Activated naive CD4-positive, alpha-beta T cell (primary cell): ENCODE measurements at places on chromosomes 5 and 9.

DNA sequence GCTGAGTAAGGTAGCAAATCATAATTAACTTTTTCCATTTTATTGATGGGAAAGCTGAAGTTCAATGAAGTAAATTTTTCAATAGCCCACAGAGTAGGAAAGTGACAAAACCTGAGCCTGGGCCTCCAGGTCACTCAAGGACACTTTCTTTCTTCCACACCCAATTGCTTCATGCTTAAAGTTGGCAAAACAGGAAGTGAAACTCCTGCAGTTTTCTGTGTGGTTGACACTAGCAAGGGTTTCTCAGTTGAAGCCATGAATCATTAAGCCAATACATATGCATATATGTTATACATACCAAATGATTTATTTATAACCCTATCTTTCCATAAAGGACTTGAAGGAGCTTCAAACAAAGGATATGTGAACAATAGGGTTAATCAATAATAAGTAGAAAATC is 13.9 kb downstream of the TLR4 start:
- no peak for DNase-seq

GRCh38 chr5:141669520-141669919 is 12.5 kb downstream of the ARAP3 start:
- DNase-seq, result no peak

- no peak for DNase-seq
These were observed 69.5 kb upstream of the GARNL3 start for GRCh38 chr9:127194881-127195713.

DNA sequence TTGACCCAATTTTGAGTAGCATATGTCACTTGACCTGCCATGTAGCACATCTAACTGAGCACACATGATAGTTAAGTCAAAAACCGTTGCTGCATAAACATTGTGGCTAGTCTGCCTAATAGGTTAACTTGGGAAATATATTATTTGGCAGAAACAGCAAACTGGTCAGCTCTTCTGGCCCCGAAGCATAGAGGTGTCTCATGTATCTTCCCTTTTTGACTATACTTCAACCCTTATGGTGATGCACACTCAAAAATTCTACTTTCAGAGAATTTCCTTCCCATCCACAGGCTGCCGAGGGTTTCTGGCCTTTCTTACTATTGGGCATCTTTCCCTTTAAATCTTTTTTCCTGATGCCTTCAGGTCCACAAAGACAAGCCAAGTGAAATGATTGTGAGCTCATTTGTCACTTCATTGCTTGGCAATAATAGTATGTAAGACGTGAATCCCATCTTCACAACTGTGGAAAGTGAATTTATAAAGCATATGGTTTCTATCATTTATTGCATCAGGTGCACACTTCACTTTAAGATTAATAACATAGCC is 41.2 kb downstream of the MOCS2 start:
- no peak for DNase-seq

DNA sequence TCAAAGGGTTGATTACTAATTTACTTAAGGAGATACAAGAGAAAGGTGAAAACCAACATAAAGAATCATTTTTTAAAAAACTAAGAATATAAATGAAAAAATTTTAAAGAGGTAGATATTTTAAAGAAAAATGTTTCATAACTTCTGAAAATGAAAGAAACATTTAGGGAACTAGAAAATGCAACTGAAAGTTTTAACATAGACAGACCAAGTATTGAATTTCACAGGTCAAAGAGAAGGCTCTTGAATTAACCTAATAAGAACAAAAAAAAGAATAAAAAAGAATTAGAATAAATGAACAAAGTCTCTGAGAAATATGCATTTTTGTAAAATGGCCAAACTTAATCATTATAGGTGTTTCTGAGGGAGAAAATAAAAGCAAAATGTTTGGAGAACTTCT is 16.1 kb upstream of the FAM174A start:
- DNase-seq, result no peak

GRCh38 chr9:77375956-77376532 is 198.7 kb downstream of the VPS13A start:
- no peak for DNase-seq

DNA sequence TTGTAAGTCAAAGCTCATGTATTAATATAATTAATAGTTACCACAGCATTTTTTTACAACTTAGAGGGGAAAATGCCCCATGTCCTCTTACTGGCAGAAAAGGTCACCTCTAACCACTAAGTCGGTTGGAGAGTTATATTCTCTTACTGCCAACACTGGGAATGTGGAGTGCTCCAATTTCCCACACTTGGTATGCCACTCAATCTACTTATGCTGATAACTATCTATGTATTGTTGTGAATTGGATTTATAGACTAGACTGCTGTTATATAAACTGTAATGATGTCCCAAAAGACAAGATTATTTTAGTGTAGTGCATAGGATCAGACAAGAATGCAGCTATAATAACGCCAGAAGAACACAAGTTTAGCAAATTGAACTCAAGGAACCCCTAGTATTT is 2385.2 kb upstream of the C9orf72 start:
- no peak for DNase-seq

DNA sequence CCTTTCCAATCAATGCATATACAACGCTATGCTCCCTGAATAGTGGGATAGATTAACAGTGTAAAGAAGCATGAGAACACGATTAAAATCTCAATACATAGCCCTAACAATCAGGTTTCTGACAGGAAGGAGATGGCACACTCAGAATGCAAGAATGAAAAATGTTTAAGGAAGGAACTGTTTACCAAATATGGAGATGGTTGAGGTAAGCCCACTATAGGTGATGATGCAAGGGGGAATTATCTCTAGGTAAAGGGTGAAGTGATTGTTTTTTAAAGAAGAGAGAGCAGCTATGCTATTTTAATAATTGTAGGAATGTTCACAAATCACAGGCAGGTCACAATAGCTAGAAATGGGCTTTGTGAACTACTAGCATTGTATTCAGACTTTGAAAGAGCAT is 302.4 kb downstream of the CHSY3 start:
- DNase-seq, result no peak

- no peak for DNase-seq
These were observed 9.8 kb upstream of the NACC2 start for GRCh38 chr9:136104916-136105315.

DNA sequence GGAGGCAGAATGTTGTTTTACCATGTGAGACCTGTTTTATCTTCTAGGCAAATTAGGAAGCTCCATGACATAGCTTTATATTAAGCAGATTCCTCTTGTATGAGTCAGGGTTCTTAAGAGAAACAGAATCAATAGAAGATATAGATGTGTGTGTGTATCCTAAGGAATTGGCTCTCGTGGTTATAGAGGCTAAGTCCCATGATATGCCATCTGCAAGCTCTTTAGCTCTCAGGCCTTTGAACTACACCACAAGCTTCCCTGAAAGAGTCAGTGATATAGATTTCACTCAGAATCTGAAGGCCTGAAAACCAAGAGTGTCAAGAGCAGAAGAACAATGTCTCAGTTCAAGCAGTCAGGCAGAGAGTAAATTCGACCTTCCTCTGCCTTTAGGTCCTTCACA is 365.8 kb upstream of the ZNF608 start:
- no peak for DNase-seq

DNA sequence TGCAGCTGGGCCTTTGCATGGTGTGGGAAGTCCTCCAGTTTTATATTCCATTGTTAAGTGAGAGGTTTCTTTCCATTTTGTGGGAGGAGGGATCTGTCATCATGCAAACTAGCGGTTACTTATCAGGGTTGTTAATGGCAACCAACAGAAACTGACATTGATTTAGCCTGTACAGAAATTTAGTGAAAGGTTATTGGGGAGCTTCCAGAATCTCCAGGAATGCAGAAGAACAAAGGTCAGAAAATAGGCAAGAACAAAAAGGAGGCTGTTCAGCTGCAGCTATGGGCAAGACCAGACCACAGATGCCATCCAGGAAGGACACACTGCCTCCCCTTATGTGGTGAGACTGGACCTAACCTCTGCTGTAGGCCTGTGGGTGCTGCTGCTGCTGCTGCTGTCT is 395.8 kb downstream of the KDM4C start:
- DNase-seq, result no peak

DNA sequence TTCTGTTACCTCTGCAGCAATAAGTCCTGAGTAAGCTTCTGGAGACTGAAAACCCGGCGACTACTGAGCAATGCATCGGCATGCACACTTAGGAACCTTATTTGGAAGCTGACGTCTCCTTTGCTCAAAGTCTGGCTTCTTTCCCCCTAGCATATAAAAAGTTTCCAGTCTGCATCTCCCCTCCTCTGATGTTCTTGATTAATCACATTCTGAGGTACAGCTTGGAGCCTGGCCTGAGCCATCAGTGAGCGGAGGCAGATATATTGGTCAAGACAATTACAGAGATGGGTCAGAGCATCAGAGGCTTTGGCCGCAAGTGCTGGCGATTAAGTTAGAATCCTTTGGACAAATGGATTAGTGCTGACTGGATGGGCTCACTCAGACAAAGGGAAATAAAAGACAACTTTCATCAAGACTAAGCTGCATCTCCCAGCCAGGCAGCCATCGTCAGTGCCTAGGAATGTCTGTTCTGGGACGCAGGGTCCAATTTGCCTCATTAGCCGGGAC is 140.7 kb downstream of the MTX3 start:
- DNase-seq, result no peak

- no peak for DNase-seq
These were observed 758.3 kb downstream of the DNAH5 start for GRCh38 chr5:13186177-13186576.

DNA sequence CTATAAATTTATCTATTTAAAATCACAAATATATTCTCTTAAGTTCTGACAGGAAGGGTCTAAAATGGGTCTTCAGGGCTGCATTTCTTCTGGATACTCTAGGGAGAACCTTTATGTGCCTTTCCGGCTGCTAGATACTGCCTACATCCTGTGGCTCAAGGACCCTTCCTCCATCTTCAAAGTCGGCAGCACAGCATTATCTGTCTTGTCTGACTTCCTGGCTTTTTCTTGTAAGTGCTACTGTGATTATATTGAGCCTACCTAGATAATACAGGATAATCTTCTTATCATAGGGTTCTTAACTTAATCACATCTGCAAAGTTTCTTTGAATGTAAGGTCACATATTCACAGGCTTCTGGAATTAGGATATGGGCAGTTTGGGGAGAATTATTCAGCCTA is 943.8 kb upstream of the TYRP1 start:
- DNase-seq, result no peak

- no peak for DNase-seq
These were observed 98.3 kb upstream of the PHYKPL start for GRCh38 chr5:178330791-178331404.

DNA sequence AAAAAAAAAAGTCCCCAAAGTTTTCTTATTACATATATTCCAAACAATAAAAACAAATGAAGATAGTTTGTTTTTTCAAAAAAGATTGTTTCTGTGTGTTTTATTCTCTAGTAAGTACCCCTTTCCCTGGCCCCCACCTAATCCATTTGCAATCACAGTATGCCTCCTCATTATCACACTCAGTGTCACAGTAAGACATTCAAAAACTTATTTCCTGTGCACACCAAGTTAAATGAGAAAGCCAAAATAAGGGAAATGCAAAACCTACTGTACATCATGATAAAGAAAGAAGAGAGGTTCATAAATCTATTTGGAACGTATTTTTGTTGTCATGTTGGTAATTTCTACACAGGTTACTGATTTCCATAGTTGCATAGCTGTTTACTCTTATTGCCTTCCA is 62.3 kb downstream of the ST8SIA4 start:
- no peak for DNase-seq

GRCh38 chr5:75659791-75660450 is 48.7 kb downstream of the ANKDD1B start:
- no peak for DNase-seq

DNA sequence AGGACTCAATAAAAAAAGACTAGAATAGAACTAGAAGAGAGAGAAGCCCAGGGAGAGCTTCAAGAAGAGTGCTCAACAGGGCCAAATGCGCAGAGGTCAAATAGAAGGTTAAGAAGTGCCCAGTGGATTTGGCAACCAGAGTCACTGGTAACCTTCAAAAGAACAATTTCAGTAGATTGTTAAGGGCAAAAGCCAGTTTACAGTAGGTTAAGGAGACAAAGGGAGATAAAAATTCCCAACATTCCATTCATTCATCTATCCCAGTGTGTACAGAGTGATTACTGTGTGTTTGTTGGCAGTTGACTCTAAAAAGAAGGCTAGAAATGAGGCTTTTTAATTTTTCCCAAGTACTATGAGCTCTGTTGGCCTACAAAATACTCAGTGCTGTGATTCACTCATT is 69.4 kb downstream of the RIGI start:
- no peak for DNase-seq

DNA sequence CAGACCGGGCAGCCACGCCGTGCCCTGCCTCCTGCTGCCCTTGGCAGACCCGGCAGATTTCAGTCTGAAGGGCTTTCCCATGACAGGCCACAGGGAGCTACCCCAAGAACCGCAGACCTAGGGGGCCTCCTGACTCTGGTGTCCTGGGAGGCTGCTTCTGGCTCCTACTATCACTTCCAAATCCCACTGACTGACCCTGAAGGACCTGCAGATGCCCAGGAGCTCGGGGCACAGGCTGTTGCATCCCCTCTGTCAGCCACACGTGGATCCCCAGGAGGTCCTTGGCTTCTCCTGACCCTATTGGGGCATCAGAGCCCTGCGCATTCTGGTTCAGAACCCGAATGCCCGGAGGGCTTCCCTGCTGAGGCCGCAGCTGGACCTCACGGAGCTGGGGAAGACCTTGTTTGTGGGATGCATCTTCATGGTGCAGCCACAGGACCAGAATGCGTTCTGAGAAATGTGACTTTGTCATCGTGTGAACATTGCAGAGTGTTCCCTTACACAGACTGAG is 81.3 kb upstream of the IRX4 start:
- no peak for DNase-seq

DNA sequence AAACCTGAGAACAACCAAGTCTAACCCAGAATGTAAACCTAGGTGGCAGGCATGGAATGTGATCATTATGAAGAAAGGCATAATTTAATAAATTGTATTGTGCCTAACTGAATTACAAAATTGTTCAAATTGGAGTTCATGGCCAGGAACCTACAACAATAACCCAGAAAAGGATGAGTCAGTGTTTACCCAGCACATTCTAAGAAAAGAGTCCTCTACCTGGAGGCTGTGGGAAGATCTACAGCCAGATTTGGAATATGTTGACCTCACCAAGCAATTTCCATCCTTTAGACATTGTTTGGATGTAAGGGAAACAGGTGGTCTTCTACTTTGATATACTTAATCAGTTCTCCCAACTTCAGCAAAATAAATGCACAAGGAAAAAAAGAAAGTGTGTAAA is 152.2 kb downstream of the TMEM161B start:
- no peak for DNase-seq
